ENCODE measurements at places on chromosomes 16 and 17.

GRCh38 chr16:53932975-53933374 lies 229.0 kb downstream of the FTO start:
- DNase-seq = no peak

DNA sequence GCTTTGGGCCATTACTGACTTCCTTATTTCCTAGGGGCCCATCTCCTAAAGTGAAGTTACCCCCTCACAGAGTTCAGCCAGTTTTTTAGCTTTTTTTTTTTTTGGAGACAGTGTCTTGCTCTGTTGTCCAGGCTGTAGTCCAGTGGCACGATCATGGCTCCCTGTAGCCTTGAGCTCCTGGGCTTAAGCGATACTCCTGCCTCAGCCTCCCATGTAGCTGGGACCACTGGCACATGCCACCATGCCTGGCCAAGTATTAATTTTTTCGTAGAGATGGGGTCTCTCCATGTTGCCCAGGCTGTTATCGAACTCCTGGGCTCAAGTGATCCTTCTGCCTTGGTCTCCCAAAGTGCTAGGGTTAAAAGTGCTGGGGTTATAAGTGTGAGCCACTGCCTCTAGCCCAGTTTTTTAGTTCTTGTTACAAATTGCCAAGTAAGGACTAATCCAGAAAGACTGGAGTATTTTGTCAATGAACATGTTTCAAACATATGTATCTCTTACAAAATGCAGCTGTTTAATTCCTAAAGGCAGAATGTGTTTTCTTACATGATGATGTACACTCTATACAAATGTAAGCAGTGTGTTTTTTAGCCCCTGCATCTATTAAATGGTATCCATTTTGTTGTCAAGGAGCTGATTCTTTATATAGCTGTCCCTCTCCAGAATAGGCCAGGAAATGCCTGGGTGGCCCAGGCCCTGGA lies 49.1 kb upstream of the IL34 start:
- no peak for DNase-seq

- no peak for DNase-seq
Measured at GRCh38 chr17:66678827-66679226, 156.1 kb upstream of the CACNG5 start.

DNA sequence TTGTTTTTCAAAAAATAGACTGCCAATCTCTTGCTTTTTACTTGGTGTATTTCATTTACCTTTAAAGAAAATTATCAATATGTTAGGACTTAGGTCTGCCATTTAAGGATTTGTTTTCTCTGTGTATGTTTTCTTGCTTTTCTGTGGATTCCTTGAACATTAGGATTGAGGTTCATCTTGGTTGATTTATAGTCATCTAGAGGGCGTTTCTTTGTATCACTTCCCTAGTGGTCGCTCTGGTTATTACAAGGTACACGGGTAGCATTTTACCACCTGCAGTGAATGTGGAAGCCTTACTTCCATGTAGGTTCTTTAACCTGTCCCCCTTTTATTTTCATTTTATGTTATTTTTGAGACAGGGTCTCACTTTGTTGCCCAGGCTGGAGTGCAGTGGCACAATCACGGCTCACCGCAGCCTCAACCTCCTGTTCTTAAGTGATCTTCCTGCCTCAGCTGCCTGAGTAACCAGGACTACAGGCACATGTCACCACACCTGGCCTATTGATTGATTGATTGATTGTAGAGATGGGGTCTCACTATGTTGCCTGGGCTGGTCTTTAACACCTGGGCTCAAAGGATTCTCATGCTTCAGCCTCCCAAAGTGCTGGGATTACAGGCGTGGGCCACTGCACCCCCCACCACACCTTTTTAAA lies 35.2 kb upstream of the CBX4 start:
- DNase-seq = no peak

DNA sequence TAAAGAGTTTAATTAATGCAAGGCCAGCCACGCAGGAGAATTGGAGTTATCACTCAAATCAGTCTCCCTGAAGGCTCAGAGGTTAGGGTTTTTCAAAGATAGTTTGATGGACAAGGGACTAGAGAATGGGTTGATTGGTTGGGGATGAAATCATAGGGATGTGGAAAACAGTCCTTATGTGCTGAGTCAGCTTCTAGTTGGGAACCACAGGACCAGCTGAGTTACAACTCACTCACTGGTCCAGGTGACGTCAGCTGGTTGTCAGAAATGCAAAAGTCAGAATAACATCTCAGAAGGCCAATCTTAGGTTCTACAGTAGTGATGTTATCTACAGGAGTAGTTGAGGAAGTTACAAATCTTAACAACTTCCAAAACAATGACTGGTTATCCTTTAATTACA lies 47.6 kb downstream of the CPD start:
- DNase-seq = no peak

DNA sequence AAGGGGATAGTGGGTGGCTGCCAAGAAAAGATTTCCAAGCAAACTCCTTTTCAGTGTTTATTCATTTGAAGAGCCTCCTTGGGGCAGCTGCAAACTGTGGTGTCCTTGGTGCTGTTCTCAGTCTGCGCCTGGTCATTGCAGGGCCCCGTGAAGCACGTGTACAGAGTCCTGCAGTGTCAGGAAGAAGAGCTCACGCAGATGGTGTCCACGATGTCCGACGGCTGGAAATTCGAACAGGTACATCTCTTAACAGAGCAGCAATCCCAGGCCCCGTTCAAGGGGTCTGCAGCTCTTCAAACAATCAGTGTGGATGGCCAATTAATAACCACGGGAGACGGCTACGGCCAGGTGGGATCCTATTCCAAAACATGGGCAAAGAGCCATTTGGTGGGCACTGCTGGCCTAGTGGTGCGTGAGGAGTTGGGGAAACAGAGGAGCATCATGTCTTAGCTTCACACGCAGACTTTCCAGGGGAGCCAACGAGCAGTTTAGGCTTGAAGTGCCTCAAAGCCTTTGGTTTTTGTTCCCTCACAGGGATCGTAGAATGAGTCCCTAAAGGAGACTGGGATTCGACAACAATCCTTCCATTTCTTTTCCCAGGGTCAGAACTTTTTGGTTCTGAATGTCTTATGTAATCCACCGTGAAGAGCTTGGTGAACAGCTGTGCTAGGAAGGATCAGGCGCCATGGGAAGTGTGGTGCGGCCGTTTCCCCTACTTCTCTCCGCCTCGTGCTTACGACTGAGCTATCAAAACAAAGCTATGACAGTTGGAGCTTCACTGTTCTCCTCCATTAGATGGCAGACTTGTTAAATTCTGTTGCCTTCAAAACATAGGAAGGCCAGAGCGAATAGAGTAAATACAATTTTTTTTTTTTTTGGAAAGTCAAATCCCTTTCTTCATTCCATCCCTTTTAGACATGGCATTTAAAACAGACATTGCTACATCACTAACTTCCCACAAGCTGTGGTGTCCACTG lies 12.6 kb downstream of the KCTD2 start:
- DNase-seq = no peak

DNA sequence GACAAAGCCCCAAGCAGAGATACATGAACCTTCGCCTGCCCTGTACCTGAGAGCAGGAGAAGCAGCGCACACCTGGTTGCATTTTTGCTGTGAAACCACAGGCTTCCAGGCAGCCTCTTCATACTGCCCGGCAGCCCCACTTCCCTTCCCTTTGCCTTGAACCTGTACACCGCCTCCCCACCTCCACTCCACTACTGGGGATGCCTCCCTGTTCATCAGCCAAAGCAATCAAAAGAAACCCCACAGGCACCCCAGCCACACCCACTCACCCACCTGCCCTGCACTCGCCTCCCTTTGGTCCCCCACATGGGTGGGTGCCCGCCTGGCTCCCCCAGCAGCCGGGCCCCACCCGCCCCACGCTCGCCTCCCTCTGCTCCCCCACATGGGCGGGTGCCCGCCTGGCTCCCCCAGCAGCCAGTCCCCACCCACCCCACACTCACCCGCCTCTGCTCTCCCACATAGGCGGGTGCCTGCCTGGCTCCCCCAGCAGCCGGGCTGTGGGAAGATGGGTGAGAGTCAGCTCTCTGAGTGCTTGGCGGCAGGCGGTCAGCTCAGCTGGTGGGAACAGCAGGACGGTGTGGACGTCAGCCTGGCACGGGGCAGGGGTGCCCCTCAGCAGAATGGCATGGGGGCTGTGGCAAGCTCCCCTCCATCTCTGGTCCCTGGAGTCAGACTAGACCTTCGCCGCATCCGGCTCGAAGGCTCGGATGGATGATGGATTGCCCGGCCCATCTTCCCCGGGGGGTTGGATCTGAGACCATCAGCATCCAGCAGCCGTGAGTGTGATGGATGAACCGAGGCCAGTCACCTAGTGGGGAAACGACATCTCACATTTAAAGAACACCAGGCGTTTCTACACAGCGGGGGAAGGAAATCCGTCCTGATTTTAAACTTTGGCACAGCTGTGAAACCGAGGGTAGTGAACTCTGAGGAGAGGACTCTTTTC lies 135.6 kb downstream of the BANP start:
- no peak for DNase-seq

DNA sequence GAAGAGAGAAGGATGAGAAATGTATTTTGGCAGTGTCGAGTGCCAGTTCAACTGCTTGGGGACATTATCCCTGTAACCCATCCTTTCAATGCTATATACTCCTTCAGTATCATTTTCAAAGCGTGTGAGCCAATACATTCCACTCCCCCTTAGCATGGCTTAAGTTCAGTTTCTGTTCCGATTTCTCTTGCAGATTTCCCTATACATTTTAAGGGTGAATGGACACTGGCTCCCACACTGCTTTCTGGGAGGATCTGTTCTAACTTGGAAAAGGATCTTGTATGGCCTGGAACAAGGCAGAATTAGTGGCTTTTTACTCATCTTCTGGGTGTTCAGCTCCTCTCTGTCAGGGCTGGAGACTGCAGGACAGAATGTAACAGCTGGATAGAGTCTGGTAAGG lies 333.8 kb downstream of the HAPSTR1 start:
- DNase-seq = no peak

GRCh38 chr16:64077242-64077641 lies 1044.6 kb downstream of the CDH11 start:
- DNase-seq = no peak

DNA sequence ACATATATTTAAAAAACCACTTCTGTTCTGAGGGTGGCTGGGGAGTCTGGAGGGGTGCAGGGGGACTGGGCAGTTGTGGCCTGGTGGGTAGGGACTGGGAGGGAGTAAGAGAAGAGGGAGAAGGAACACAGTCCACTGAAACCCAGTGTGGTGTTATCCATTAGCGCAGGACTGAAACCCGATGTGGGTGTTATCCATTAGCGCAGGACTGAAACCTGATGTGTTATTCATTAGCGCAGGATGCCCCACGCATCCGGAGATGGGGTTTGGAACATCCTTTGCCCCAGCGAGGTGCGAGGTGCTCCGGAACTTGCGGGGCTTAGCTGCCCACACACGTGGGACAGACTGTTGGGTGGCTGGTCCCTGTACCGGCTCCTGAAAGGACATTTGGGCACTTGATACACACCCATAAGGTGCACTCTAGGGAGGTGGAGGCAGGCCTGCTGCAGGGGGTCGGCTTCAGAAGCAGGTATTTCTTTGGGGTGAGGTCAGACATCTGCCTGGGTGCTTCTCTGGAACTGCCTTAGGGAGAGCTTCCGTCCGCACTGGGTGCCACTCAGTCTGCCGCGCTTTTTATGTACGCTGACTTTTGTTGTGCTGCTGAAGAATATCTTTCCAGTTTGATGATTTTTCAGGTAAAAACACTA lies 20.3 kb upstream of the FASN start:
- DNase-seq = no peak

DNA sequence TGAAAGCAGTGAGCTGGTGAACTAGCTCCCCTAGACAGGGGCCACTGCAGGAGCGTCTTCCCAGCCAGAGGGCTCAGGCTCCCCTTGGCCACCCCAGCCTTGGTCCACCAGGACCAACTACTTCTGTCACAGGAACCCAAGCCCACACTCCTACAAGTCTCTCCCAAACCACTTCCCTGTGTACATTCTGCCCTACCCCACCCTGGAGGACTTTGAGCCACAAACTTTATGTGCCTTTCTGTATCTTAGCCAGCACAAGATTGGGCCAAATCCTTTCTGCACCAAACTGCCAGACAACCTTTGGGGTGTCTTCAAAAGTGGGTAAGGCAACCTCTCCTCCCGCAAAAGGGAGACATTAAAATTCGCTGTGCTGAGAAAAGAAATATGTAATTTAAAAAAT lies 31.6 kb downstream of the EFCAB5 start:
- no peak for DNase-seq

GRCh38 chr17:10135539-10136257 lies 62.7 kb downstream of the GAS7 start:
- no peak for DNase-seq

GRCh38 chr17:46817901-46818209 lies 637 bp downstream of the WNT3 start:
- DNase-seq = no peak

DNA sequence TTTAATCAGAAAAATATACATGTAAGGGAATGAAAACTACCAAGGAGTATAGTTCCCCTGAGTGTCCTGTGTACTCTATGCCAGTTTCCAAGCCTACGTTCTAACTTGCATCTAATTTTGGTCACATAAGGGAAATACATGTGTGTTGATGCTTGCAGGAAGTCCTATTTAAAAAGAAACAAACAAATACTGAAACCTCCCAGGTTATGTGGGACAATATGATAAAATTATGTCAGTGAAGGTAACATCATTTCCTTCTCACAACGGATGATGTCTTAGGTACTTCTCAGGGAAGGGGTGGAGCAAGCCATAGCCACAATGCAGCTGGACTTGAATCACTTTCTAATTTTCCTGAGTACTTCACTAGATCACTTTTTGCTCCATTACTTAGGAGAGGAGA lies 115.9 kb downstream of the ZFHX3 start:
- no peak for DNase-seq

- no peak for DNase-seq
Measured at GRCh38 chr16:79182616-79183015, 417.9 kb downstream of the MAF start.

DNA sequence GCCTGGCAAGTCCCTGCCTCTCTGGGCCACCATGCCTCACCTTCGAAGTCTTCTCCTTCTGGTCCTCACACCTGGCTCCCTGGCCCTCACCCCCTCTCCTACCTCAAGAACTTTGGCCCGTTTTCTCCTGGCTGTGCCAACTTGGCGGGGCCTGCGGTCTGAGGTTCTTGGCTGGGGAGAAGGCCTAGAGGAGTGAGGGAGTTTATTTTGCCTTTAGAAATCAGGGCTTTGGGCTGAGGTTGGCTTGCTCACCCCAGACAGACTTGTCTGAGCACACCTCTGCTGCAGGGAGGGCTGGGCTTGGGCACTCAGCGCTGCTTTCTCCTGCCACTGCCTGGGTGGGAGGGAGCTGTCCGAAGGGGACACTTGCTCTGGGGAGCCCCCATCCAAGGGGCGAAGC lies 23.3 kb upstream of the TAC4 start:
- no peak for DNase-seq

DNA sequence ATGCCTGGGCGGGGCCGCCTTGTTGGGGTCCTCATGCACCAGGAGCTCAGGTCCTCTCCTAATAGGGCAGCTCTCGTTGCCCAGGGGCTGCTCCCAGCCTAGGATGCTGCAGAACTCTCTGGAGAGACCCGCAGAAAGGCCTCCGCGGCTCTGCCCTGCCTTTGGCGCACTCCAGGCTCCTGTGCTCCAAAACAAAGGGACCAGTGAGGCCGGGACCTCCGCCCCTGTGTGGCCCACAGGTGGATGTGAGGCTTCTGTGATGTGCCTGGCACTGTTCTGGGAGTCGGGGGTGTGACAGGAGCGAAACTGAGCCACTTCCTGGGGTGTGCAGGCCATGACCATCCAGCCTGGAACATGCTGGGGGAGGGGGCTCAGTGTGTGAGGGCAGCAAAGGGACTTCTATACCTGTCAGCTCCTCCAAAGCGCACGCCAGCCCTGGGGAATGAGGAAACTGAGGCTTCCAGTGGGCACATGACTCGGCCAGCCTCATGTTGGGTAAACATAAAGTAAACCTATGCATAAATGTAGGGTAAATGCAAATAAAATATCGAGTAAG lies 153.2 kb downstream of the IRF8 start:
- no peak for DNase-seq

Data from NCI-H1092 (cell line).